ENCODE measurements at places on chromosomes 4 and X.

DNA sequence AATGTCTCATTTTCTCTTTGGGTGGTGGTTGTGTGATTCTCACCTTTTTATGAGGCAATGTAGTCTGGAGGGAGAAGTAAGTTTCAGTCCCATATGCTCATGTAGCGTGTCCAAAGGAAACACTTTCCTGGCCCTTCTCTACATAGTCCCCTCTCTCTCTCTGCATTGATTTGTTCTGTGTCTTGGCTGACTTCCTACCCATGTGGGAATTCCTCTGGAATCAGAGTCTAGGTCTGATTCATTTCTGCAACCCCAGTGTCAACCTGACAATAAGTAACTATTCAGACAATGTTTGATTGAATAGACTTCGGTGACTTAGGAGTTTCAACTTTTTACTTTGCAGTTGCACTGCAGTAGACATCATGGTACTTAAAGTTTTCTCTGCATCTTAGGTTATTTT, 2.7 kb upstream of the ALAS2 start:
- no peak for DNase-seq

DNA sequence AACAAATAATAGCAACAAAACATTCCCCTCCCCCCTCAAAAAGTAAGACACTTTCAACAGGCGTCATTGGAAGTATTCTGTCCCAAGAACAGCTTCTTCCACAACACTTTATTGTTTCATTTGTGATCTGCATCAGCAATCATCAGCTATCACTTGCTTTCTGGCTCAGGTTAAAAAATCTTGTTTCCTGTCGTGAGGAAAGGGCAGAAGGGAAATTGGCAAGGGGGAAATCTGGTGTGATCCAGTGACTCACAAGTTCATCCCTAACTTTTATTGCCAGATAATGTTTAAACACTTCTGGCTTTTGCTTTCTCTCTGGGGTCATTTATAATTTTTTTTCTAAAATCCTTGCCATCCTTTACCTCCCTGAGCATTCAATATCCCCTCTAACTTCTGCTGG, 247.4 kb upstream of the GIMD1 start:
- DNase-seq: no peak

- DNase-seq: no peak
These were observed 54.9 kb downstream of the MAP7D2 start for GRCh38 chrX:20061855-20062254.

DNA sequence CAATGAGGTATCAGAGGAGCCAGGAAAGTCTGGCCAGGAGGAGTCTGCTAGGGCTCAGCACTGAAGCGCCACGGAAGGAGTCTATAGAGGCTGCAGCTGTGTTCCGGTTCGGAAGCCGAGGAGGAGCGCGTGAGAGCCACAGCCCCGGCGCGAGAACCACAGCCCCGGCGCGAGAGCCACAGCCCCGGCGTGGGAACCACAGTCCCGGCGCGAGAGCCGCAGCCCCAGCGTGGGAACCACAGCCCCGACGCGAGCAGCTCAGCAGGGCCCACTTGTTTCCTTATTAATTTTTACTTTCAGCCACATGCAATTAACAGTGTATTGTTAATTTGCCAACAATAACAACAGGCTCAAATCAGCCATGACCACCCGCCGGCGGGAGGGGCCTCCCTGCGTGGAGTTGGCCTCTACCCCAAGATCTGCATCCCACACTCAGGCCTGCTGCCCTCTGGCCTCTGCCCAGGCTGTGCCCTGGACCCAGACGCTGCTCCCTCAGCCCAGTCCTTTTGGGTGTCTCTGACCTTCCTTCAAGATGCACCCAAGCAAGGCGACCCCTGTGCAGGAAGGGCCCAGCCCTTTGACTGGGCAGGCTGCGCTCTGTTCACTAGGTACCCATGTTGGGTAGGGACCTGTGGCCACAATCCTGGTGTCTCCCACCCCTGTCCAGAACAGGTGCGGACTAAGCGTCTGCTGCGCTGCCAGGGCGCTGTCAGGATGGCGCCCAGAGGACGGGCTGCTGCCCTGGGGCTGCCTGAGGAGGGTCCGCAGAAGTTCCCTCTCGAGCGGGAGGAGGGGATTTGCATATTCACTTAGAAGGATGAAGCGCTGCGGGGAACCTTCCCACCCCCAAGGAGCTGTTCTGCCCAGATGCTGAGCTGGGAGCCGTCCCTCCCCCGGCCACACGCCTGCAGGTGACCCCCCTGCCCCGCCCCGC, 113.8 kb downstream of the ADRA2C start:
- peak; percentile 61 for DNase-seq

DNA sequence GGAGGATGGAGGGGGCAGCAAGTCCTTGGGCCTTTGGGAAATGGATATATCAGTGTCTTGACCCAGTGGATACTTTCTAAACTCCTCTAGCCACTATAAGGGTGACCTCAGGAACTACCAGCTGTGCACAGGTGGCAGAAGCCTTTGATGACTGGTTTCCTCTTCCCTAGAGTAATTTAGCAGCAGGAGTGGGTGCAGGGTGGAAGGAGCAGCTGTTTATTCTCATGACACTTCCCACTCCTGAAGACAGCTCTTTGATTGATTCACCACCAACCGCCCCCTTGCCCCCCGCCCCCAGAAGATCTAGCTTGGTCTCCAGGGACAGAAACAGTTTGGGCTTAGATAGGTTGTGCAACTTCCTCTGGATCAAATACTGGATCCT, 63.0 kb downstream of the GPC3 start:
- no peak for DNase-seq

DNA sequence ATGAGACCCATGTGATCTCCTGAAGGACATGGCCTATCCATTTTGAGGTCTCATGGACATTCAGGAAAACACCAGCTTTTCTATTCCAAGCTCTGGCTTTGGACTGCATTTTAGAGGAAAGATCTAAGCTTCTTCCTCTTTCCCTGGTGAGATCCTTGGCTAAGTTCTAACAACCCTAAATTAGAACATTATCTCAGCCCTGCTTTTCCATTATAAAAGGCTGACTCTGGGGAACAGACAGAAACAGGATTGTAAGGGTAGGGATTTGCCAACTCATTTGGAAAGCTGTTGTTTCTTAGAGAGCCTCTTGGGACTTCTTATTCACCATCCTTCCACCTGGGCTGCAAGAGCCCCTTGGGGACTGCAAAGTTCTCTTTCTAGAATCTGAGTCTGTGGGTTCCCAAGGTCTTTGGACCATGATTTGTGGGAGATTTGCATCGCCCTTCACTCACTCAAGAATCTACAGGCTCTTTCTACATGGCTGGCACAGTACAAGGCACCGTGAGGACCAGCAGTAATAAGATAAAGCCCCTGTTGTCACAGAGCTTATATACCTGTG, 146.9 kb downstream of the FNIP2 start:
- DNase-seq: no peak

DNA sequence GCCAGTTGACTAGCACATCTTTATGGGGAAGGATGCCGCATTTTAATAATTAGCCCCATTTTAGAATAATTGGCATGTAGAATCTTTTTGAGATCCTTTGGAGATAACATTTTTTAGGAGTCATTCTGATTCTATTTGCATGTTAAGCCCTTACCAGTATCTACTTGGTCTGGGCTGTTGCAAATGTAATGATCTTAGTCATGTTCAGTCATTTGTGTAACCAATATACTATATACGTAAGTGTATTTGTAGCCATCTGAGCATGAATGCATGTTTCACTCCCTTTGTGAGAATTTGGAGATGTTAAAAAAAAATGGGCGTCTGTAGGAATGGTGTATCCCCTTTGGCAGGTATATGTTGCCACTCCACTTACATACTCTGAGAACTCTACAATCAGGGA, 119.1 kb downstream of the TEX13A start:
- no peak for DNase-seq

DNA sequence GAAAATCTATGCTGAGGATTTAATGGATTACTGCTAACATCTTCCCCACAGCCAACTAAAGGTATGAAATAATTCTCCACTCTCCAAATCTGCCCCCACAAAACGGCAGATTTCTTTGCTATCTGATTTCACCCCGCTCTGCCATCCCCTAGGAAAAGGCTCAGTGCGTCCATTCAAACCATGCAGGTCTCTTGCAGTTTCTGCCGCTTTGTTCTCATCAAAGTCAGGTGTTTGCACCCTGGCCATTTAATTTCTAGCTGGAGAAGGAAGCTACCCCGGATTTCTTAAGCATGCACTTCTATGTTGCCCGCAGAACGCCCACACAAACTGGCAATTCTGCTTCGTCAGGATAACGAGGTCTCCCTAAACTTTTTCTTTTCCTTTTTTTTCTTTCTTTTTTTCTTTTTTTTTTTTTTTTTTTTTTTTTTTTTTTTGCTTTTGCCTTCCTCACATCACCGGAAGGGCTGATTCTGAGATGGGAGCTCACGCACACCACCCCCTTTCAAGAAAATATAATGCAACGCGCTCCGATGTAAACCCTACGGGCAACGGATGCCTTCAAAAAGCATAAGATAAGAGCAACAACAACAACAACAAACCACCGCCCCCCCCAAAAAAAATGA, 3.3 kb downstream of the NLGN4X start:
- DNase-seq: no peak

GRCh38 chrX:51837921-51838320, 55.5 kb upstream of the MAGED1 start:
- no peak for DNase-seq

DNA sequence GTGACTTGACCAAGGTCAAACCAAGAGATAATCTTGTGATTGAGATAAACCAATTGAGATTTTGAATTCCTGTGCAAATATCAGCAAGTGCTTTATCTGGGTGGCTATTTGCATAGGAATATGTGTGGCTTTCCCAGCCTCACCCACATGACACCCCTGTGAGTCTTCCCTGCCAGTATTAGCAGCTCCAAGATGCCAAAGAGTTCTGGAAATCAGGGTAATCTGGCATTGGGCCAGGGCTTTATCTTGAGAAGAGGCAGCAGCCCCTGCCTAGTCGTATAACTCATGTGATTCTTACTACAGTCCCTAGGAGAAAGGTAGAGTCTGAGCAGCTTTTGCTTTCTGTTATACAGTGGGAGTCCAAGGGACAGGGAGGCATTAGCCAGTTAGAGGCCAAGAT, 87.7 kb downstream of the RLIM start:
- no peak for DNase-seq

DNA sequence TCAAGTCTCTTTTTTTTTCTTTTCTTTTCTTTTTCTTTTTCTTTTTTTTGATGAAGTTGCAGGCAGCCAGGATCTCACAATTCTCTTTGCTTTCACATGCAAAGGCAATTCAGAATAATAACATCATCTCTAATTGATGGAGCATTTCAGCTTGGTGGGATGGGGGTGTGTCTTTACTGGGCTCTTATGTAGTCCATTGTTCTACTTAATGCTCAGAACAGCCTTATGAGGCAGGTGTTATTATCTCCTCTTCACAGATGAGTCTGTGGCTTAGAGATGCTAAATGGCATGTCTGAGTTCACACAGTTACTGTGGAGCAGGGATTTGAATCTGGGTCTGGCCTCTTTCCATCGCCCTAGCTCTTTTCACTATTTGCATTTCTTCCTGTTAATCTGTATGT, 70.2 kb downstream of the TRPC5 start:
- no peak for DNase-seq

- DNase-seq: no peak
These were observed 308.9 kb downstream of the ANTXR2 start for GRCh38 chr4:79764120-79764519.

DNA sequence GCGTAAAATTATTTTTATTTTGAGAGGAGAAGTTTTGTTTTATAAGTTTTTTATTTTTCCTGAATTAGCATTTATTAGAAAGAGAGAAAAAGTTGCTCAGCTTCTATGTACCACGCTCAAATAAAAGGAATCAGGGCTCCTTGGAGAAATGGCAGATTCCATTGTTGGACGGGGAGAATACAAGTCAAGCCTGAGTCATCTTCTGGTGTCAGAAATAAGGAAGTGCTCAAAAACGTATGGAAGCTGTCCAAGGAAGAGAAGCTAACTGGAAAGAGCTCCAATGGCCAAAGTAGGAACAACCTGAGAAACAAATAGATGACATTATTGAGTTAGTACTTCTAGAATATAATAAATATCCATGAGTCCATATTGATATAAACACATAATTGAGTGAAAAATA, 89.3 kb upstream of the NEIL3 start:
- DNase-seq: no peak

All from upper lobe of right lung (tissue), 1 donor.